Upper lobe of left lung (tissue), 6 donors: ENCODE measurements at places on chromosomes 3 and 15. TPM values are rescaled to one million over a fixed set of nuclear protein-coding genes. Genes with fewer than 3 reads are reported as not detected.

The RSRC1 gene
- 87.0 TPM for total RNA-seq

The TRPC1 gene
- total RNA-seq: 1.7 TPM

- no peak for DNase-seq
Observed at GRCh38 chr15:74434263-74435136, 742 bp upstream of the SEMA7A start.

GRCh38 chr3:184944241-184944640, 132.3 kb downstream of the VPS8 start:
- no peak for DNase-seq

DNA sequence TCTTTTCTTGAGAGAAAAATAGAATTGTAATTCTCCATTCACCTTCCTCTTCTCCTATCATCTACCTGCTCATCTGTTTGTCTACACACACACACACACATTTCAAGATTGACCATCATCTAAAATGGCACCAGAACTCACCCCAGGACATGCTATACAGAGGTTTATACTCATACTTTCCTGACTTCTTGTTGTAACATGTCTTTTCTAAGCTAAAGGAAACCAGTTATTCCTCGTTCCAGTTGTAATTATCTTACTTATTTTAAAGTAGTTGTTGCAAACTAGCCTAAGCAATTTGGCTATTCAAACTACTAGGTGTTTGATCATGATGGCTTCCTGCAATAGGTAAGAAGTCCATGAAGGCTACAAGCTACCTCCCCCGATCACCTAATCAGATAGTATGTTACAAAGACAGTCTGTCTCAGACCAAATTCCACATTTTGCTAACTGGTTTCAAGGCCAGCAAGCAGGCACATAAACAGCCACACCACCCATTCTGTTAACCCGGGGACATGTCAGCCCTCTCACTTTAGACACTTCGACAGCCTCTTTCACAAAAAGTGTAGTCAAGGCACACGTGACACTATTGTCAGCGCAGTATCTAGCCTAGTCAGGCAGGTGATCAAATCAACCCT, 189.7 kb downstream of the SHQ1 start:
- no peak for DNase-seq

DNA sequence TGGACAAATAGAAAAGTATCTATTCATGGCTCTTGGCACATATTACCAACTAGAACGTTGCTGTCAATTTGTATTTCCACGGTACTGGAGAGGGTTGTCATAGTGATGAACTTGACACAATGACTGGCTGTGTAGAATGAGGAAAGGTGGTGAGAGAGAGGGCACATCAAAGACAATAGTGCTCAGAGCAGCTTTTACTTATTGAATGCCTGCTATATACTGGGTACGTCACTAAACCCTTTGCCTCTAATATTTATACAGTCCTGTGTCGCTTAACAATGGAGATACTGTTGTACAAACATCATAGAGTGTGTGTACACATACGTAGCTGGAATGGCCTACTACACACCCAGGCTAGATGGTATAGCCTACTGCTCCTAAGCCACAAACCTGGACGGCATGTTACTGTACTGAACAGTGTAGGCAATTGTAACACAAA, 8.3 kb downstream of the TMPRSS7 start:
- DNase-seq: no peak

- no peak for DNase-seq
Observed at GRCh38 chr15:76866716-76867321, 38.3 kb downstream of the SCAPER start.
